ENCODE measurements at places on chromosomes 11 and 22. TPM values are rescaled to one million over a fixed set of nuclear protein-coding genes. Genes with fewer than 3 reads are reported as not detected.
A peak's percentile ranks its signal among the peaks of the same experiment; 100 is the strongest.

DNA sequence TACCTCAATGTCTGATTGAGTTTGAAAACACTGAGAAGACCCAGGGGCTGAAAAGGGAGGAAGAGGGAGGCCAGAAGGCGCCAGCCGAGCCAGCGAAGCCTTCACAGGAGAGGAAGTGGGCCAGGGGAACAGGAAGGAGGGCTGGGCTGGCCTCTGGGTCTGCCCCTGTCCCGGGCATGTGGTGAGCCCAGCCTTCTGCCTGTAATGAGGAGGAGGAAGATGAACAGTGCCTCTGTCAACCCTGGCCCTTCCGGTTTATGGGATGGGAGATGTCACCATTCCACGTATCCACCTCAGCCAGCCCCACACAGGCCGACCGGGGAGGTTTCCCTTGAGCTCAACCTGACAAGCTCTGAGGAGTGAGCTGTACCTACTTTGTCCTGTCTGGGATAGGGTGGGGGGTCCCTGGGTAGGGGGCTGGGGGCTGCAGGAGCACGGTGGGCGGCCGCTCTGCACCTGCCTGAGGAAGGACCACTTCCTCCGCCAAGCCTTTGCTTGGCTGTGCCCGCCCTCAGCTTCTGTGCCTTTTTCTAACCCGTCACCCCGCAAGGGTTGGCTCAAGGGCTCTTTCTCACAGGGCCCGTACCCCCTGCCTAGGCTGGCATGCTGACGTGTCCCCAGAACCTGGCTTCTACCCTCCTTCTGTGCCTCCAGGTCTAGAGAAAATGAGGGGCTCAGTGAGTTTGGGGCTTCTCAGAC, 2.0 kb downstream of the PARVG start:
- no peaks in the 10 kb centered on the region for H3K27me3 ChIP-seq
- peak overlapping the region; percentile 96 for H3K4me3 ChIP-seq
- H3K4me1 ChIP-seq, result peaks cover 29% of the 10 kb centered on the region
- H3K27ac ChIP-seq, result peak overlapping the region; percentile 81

GRCh38 chr22:17536269-17536668, 27.0 kb upstream of the SLC25A18 start:
- H3K27me3 ChIP-seq, result no peaks in the 10 kb centered on the region
- H3K4me3 ChIP-seq, result no peak overlapping the region
- DNase-seq, result no peak

GRCh38 chr11:34243600-34244464, 114.0 kb downstream of the ABTB2 start:
- H3K36me3 ChIP-seq, result no peaks in the 10 kb centered on the region
- H3K27ac ChIP-seq, result no peak overlapping the region
- DNase-seq, result no peak
- H3K27me3 ChIP-seq, result no peaks in the 10 kb centered on the region
- no peak overlapping the region for H3K4me3 ChIP-seq

- peaks cover 33% of the 10 kb centered on the region for H3K4me1 ChIP-seq
- peak overlapping the region; percentile 85 for H3K4me3 ChIP-seq
- H3K36me3 ChIP-seq, result peaks cover 17% of the 10 kb centered on the region
- H3K27ac ChIP-seq, result peak overlapping the region; percentile 93
These were observed 829 bp upstream of the ZBED5 start for GRCh38 chr11:10858439-10859325.

- peak overlapping the region; percentile 91 for H3K27ac ChIP-seq
- peaks cover 89% of the 10 kb centered on the region for H3K4me1 ChIP-seq
- no peaks in the 10 kb centered on the region for H3K36me3 ChIP-seq
- no peak overlapping the region for H3K4me3 ChIP-seq
- DNase-seq, result peak; percentile 94
These were observed 93.6 kb upstream of the CD44 start for GRCh38 chr11:35045236-35045820.

DNA sequence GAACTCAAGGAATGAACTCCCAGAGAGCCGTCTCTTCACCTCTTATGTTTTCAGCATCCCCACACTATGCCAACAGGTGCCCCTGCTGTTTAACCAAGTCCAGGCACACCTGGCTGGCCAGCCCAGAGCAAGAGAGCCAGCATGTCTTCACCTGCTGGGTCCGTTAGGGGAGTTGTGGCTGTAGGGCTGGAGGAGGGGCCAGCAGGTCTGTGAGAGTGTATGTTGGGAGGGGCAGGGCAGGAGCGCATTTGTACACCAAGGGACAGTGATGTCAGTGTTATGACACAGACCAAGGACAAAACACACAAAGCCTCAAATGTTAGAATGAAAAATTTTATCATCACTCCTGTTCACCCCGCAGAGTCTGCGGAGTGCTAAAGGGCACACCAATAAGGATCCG, 5.8 kb downstream of the PATZ1 start:
- H3K36me3 ChIP-seq, result peaks cover 60% of the 10 kb centered on the region
- H3K4me1 ChIP-seq, result peaks cover 67% of the 10 kb centered on the region
- DNase-seq, result no peak
- H3K4me3 ChIP-seq, result no peak overlapping the region

- H3K27me3 ChIP-seq, result no peaks in the 10 kb centered on the region
- no peak within 1 kb of the TSS for H3K4me3 ChIP-seq
- H3K27ac ChIP-seq, result no peak within 1 kb of the TSS
- DNase-seq, result no peak
These were observed at the start of gene MRGPRX2 for GRCh38 chr11:19060629-19061028. Gene MRGPRX2, minus strand, starts transcription at chr11:19060717. Its CDS starts 4,315 bp downstream, at chr11:19056402.

GRCh38 chr11:16194566-16194965, 161.8 kb downstream of the SOX6 start:
- H3K36me3 ChIP-seq, result no peaks in the 10 kb centered on the region
- no peak overlapping the region for H3K4me3 ChIP-seq
- H3K4me1 ChIP-seq, result no peaks in the 10 kb centered on the region
- no peaks in the 10 kb centered on the region for H3K27me3 ChIP-seq
- no peak overlapping the region for H3K27ac ChIP-seq

DNA sequence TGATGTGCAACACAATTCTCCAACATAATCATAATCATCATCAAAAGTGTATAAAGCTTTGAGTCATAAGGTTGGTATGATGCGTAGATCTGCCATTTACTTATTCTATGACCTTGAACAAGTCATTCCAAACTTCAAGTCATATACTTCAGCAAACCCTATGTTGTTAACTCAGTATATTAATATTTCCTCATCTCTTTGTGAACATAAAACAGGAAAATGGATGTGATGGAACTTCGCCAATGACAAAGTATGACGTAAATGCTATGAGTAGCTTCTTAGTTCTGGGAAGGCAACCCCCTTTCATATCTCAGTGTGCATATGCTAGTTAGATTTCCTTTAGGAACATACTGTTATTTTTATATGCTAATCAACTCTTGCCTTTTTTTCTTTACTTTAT, 102.7 kb upstream of the ANO3 start:
- no peaks in the 10 kb centered on the region for H3K36me3 ChIP-seq
- no peaks in the 10 kb centered on the region for H3K27me3 ChIP-seq
- DNase-seq, result no peak
- no peak overlapping the region for H3K4me3 ChIP-seq
- H3K27ac ChIP-seq, result no peak overlapping the region
- H3K4me1 ChIP-seq, result no peaks in the 10 kb centered on the region

DNA sequence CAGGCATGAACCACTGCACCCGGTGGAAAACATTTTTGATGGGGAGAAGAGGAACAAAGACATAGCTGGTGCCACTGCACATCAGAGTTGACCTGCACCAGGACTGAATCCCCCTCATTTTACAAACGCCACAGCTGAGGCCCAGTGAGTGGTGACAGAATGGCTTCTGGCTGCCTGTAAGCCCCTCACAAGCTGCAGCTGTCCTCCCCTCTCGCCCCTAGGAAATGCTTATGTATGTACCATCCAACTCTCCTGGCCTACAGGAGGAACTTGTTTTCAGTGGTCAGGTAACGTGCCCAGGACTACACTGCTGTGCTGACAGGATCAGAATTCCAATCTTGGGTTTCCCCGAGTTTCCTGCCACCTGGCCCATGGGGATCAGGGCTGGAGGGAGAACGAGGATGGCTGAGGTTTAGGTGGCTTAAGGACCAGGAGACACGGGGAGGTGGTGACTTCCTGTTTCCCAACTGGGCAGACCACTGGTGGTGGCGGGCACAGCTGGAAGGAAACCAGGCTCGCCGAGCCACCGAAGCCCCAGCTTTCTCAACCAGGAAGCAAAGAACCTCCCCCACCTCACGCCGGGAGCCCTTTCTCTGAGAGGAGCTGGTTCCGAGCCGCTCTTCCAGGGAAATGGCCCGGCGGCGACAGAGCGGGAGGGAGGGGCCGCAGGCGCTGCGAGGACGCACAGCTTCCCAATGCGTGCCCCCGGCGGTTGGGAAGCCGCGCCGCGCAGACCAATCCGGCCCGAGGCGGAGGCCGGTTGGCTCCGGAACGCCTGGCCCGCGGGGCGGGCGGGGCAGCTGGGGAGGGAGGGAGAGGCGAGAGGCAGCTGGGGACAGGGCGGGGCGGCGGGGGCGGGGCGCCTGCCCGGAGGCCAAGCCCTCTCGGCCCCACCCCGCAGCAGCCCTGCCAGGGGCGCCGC, 1.0 kb upstream of the LRFN4 start:
- peaks cover 6% of the 10 kb centered on the region for H3K4me1 ChIP-seq
- peak overlapping the region; percentile 60 for H3K27ac ChIP-seq
- no peak for DNase-seq
- H3K4me3 ChIP-seq, result peak overlapping the region; percentile 73
- H3K27me3 ChIP-seq, result no peaks in the 10 kb centered on the region

DNA sequence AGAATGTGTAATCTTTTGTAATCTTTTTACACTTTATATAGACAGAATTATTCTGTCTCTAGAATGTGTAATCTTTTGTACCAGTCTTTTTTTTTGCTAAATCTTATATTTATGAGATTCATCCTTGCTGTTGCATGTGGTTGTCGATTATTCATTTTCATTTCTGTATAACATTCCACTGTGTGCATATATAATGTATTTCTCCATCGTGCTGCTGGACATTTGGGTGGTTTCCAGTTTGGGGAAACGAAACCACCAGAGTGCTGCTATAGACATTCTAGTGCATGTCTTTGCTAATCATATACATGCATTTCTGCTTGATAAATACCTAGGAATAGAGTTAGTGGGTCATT, 146.5 kb downstream of the GRIK4 start:
- H3K27ac ChIP-seq, result no peak overlapping the region
- DNase-seq, result no peak

DNA sequence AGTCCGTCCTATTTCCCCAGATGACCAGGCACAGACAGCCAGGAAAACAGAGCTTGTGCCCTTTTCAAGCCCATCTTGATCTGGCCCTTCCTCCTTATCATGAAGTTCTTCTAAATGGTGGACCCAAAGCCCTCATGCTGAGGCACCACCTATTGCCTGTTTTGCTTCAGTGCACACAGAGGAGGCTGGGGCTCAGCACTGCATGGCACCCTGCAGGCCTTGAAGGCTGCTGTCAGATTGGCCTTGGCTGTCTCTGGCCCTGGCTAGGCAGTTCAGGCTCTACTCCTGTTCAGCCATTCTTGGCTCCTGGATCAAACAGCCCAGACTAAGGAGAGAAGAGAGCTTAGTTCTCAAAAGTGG, 49.2 kb downstream of the OTOG start:
- no peak overlapping the region for H3K27ac ChIP-seq
- no peak overlapping the region for H3K4me3 ChIP-seq
- H3K4me1 ChIP-seq, result no peaks in the 10 kb centered on the region
- no peaks in the 10 kb centered on the region for H3K27me3 ChIP-seq
- no peaks in the 10 kb centered on the region for H3K36me3 ChIP-seq

GRCh38 chr11:80980227-80980626, 1539.4 kb upstream of the TENM4 start:
- no peak overlapping the region for H3K4me3 ChIP-seq
- no peak for DNase-seq
- no peak overlapping the region for H3K27ac ChIP-seq
- H3K4me1 ChIP-seq, result no peaks in the 10 kb centered on the region

CNGA4 gene
- total RNA-seq, result 0.61 TPM

SLC22A12 gene
- not detected for total RNA-seq

SLC35E4 gene
- 3.0 TPM for total RNA-seq

KCNQ1OT1 gene
- total RNA-seq, result 0.36 TPM

All from CD4-positive, alpha-beta memory T cell (primary cell).